Muscle of leg (tissue), 16 donors: ENCODE measurements at places on chromosomes 5 and 9. TPM values are rescaled to one million over a fixed set of nuclear protein-coding genes. Genes with fewer than 3 reads are reported as not detected.

GRCh38 chr5:151459680-151460324 is 12.4 kb downstream of the SLC36A1 start:
- no peak for DNase-seq

DNA sequence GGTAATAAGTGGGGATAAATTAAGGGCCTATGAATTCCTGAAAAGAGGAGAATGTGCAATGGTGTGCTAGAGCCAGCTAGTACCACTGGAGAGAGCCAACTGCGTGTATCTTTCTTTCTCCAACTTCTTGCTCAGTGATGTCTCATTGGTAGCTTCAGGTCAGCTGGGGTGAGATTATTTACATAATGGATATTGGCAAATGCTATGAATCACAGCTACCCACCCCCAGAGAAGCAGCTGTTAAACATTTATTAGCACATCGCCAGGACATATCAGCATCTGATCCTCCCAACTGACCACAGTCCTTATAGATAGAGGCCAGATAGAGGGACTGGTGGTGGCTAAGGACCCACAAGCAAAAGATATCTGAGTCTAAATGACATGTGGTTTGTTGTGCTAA is 421.3 kb downstream of the ACTL7B start:
- no peak for DNase-seq

GRCh38 chr9:106958955-106959657 is 96.1 kb downstream of the ZNF462 start:
- no peak for DNase-seq

DNA sequence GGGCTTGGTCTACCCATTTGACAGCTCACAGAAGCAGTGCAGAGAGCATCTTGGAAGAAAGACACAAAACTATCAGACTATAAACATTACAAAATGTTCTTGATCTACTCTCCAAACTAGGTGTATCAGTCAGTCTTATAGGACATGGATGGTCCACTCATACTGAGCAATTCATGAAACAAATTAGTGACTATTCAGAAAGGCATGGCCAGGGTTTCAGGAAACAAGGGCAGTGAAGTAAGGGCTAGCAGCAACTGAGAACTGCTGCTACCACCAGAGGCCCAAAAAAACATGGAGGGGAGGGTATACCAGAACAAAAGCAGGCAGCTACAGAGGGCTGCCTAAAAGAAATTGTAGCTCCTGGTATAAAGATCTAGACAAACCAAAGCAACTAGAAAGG is 287.0 kb downstream of the PIK3R1 start:
- no peak for DNase-seq

DNA sequence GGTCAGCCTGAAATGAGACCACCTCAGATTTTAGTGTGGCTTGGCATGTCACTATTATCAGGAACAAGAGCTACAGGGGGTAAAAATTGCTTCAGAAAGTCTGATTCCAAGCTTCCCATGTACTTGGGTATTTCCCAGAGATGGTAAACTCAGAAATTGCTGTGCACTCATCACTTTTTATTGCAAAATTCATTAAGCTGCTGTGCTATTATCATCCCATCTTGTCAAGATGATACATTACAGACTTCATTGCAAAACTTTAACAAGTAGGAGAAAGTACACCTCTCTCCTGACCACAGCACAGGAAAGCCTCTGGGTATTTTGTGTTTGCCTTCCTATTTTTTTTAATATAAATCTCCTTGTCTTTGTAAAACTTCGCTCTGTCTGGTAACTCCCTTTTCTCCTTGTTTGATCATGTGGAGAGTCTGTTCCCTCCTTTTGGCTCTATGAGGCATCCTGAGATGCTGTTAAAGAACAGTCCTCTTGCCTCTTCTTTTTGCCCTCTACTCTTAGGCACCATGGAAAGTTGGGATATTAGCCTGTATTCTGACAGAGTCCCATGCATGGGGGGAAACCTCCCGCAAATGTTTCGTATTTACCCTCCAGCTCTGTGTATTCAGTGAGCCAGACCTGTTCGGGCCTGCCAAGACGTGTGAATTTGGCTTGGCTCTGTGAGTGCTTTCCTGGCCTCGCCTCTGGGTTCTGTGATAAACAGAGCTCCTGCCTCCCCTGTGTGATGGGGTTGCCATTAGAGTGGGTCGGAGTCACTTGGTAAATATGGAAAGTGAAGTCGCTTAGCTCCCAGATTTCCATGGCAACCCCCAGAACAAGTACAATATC is 260.7 kb downstream of the NR3C1 start:
- peak; percentile 61 for DNase-seq

- DNase-seq: peak; percentile 99
Observed at GRCh38 chr9:86947146-86948073, at the start of gene GAS1. TSS of gene GAS1 (minus strand) at chr9:86947506. CDS start at chr9:86946779, 727 bp downstream.

DNA sequence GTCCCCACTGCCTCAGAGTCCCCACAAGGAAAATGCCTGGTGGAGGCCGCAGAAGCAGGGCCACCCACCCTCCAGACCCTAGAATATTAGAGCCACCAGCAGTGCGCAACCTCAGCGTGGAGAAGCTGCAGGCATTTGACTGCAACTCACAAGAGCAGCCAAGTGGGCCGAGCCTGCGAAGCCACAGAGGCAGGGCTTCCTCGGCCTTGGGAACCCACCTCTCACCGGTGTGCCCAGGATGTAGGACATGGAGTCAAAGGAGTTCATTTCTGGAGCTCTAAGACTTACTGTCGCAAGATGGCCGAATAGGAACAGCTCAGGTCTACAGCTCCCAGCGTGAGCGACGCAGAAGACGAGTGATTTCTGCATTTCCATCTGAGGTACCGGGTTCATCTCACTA is 397.9 kb upstream of the PIK3R1 start:
- DNase-seq: no peak

- peak; percentile 69 for DNase-seq
Observed at GRCh38 chr5:155091063-155091648, 77.6 kb downstream of the KIF4B start.

DNA sequence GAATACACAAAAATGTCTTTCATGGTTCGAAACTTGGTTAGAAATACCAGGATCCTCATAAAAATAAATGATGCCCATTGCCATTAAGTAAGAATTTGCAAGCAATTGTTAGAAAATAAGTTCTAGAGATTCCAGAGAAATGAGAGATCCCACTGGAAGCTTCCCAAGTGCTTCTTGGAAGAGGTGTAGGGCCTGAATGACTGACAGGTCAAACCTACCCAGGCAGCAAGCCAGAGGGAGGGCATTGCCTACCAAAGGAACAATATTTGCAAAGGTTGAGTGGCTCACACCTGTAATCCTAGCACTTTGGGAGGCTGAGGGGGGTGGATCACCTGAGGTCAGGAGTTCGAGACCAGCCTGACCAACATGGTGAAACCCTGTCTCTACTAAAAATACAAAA is 777.0 kb upstream of the WWC1 start:
- no peak for DNase-seq

DNA sequence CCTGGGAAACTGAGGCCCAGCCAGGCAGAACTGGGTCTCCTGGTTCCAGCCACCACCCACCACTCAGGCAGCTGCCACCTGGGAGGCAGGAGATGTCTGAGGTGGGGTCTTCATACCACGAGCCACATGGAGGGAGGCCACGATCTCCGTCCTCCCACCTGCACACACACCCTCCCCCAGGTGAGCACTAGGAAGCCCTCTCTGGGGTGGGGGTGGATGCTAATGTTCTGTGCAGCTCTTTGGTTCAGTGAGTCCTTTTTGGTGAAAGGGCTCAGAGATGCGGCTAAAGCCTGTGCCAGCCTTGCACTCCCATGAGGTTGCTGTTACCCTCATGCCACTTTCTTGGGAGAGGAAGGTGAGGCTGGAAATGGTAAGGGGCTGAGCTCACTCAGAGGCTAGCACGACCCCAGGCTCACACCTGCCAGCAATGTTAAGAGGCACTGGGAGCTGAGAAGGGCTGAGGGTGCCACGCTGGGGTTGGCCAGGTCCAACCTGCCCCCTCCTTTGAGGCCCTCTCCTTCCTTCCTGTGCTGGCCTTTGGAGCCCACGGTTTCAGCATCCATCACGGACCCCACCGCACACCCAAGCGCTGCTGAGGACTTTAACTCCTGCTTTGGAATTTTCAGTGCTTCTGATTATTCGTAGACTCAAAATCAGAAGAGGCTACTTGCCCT is 26.6 kb upstream of the OBP2B start:
- no peak for DNase-seq

DNA sequence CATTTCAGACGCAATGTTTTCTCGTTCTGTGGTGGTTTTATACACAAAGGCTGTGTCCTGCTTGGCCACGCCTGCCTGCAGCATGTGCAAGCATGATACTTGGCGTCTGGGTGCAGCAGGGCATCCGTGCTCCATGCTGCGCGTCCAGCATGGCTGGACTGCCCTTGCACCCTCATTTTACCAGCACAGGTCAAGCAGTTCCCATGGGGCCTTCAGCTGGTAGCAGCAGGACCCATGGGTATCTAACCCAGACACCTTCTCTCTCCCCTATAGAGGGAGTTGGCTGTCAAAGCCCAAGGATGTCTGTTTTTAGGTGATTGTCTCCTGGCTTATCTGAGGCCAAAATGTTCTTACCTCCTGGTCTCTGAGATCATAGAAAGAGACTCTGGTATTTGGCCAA is 158.3 kb upstream of the PITX1 start:
- DNase-seq: no peak

DNA sequence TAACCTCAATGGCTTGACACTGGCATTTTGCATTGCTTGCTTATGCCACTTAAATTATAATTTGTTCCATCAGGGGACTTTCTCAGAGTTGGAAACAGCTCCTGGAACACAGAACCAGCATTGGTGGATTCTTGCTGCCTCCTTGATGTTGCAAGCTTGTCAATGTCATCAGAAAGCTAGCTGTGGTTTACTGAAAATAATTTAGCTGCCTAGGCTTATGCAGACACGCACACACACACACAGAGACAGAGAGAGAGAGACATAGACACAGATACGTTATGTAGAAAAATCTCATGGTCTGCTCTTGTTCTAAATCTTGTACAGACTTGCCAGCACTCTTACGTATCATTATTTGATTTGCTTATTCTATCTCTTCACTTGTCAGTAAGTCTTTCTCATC is 78.0 kb downstream of the HMHB1 start:
- no peak for DNase-seq

DNA sequence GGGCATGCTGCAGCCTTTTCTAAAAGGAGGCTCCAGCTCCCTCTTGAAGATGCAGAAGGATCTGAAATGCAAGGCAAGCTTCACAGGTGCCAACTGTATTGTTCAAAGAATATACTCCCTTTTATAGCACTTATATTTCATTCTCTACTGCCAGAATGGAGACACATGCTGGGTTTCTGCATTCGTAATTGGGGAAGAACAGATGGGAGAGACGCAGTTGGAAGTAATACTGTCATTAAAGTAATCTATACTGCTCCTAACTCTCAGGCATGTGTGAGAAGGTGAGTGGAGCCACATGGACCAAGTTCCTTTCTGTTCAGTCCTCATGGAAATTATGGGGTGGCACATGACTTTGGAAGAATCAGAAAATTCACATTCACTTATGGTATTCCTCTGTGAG is 226.4 kb downstream of the TRIM32 start:
- DNase-seq: no peak

- no peak for DNase-seq
Observed at GRCh38 chr5:115151208-115151805, 18.4 kb downstream of the TRIM36 start.

DNA sequence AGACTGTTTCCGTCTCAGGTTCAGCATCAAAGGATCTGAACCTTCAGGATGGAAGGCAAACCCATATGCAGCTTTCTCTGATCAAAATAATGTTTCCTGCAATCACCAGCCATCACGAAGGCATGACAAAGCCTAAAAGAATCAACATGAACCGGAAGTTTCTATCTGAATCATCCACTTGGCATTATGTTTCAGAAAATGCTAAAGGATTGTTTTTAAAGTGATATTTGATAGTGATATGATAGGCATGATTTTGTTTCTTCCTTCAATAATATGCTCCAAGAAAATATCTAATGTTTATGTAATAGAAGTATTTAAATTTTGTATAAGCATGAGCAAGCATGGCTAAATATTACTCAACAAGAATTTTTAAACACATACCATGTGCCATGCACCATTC is 219.6 kb downstream of the PLK2 start:
- DNase-seq: no peak

GRCh38 chr5:83354958-83355357 is 116.6 kb upstream of the VCAN start:
- no peak for DNase-seq

- DNase-seq: no peak
Observed at GRCh38 chr5:153626836-153627235, 136.4 kb downstream of the GRIA1 start.

- no peak for DNase-seq
Observed at GRCh38 chr9:126157826-126158587, 168.6 kb upstream of the MVB12B start.

GRCh38 chr9:90702441-90702955 is 59.9 kb upstream of the DIRAS2 start:
- DNase-seq: no peak

- DNase-seq: no peak
Observed at GRCh38 chr9:84778570-84778969, 109.0 kb downstream of the NTRK2 start.

- DNase-seq: peak; percentile 8
Observed at GRCh38 chr9:83208065-83208850, 145.3 kb upstream of the RASEF start.

- no peak for DNase-seq
Observed at GRCh38 chr5:119357808-119358529, 2.1 kb downstream of the TNFAIP8 start.

Gene GPBP1
- total RNA-seq: 91.0 TPM

Gene RGP1
- total RNA-seq: 11.4 TPM

Gene SLC22A4
- total RNA-seq: 2.7 TPM

Gene ZNF367
- 5.8 TPM for total RNA-seq

Gene LSM11
- total RNA-seq: 7.3 TPM

Gene PTGER4
- 7.6 TPM for total RNA-seq

Gene MLANA
- not detected for total RNA-seq

Gene DAB2
- 79.7 TPM for total RNA-seq

Gene NR6A1
- total RNA-seq: 0.58 TPM

Gene SCGB3A2
- total RNA-seq: not detected

Gene ALAD
- 11.3 TPM for total RNA-seq

Gene SEMA4D
- 12.8 TPM for total RNA-seq

Gene ANKRD34B
- total RNA-seq: 0.13 TPM

Gene CDH10
- total RNA-seq: 0.35 TPM

Gene IFNK
- not detected for total RNA-seq

Gene OLFM1
- total RNA-seq: 3.2 TPM
